ENCODE measurements at places on chromosomes 12 and 14. TPM values are rescaled to one million over a fixed set of nuclear protein-coding genes. Genes with fewer than 3 reads are reported as not detected.

GRCh38 chr14:68779761-68780323, 13.0 kb downstream of the ZFP36L1 start:
- H3K36me3 ChIP-seq = no peaks in the 10 kb centered on the region
- no peaks in the 10 kb centered on the region for H3K27me3 ChIP-seq
- no peak overlapping the region for H3K4me3 ChIP-seq
- peak; percentile 66 for DNase-seq

- no peak for DNase-seq
- H3K27ac ChIP-seq = no peak overlapping the region
- H3K4me1 ChIP-seq = no peaks in the 10 kb centered on the region
- H3K36me3 ChIP-seq = no peaks in the 10 kb centered on the region
- H3K4me3 ChIP-seq = no peak overlapping the region
Measured at GRCh38 chr12:3838076-3838475, 35.1 kb downstream of the PARP11 start.

DNA sequence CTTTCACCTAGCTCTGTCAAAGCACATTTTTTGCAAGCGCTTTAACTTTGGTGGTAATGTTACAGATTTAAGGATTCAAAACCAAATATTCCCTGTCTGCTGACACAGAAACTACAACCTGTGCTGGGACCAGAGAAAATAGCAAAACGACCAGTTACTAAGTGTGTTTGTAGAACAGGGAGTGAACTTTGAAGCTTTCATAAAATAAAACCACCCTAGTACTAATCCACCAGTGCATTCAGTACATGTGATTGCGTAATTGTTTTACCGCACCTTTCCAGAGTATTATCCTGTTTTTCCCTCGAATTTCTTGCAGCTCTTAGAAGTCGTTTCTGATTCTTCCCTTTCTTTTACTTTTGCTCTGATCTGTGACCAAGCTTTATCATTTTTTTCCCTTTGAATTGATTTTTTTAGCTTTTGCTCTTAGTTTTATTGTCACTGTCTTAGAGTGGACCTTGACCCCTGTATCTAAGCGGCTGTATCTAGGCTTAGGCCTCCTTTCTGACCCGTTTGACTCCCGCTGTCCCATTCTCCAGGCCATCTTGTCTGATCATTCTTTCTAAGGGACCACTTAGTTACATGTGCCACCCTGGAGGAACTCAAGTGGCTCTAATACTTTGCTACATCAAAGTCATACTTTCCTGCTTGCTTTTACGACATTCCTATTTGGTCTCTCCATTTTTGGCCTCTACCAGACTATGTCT, 429.4 kb downstream of the PCNX1 start:
- peak overlapping the region; percentile 53 for H3K27ac ChIP-seq
- peak; percentile 44 for DNase-seq
- no peaks in the 10 kb centered on the region for H3K27me3 ChIP-seq
- H3K4me1 ChIP-seq = peaks cover 54% of the 10 kb centered on the region
- no peaks in the 10 kb centered on the region for H3K36me3 ChIP-seq

DNA sequence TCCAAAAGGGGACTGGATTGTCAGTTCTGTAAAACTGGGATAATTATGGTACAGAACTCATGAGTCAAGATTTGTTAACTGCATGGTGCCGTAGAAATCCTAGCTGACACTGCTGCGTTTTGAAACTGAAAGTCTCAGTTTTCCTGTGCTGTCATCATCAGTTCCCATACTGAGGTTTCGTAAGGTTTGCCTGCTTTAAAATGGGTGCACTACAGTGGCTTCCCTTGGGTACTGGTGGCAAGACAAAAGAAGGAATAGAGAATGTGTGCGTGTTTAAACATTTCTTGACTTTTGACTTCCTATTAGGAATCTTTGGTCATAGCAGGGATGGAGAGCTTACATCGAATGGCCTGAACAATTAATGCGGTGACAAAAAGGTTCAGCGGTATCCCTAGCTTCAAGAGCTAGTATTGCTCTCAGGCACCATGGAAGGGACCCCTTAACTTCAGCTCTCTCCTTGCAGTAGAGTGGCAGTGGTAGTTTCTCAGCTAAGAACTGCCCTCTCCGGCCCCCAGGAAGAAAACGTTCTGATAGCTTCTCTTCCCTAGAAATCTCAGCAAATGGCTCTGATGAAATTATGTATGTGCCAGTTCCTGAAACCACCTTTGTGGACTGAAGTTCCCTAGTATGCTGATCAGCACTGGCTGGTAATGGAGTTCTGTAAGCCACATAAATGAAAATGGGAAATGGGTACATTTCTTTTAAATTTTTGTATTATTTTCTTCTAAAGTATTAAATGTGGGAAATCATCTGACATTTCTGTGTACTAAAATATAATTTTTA, 28.9 kb downstream of the ANO6 start:
- H3K4me1 ChIP-seq = peaks cover 14% of the 10 kb centered on the region
- peaks cover 1% of the 10 kb centered on the region for H3K36me3 ChIP-seq
- no peak overlapping the region for H3K4me3 ChIP-seq
- no peak overlapping the region for H3K27ac ChIP-seq
- DNase-seq = no peak

- no peak overlapping the region for H3K4me3 ChIP-seq
- H3K27me3 ChIP-seq = no peaks in the 10 kb centered on the region
- H3K4me1 ChIP-seq = peaks cover 11% of the 10 kb centered on the region
Measured at GRCh38 chr12:72313806-72314205, 41.6 kb downstream of the TRHDE start.

GRCh38 chr14:82987502-82988124, 1454.0 kb upstream of the SEL1L start:
- H3K4me1 ChIP-seq = no peaks in the 10 kb centered on the region
- no peak overlapping the region for H3K27ac ChIP-seq
- no peaks in the 10 kb centered on the region for H3K36me3 ChIP-seq

DNA sequence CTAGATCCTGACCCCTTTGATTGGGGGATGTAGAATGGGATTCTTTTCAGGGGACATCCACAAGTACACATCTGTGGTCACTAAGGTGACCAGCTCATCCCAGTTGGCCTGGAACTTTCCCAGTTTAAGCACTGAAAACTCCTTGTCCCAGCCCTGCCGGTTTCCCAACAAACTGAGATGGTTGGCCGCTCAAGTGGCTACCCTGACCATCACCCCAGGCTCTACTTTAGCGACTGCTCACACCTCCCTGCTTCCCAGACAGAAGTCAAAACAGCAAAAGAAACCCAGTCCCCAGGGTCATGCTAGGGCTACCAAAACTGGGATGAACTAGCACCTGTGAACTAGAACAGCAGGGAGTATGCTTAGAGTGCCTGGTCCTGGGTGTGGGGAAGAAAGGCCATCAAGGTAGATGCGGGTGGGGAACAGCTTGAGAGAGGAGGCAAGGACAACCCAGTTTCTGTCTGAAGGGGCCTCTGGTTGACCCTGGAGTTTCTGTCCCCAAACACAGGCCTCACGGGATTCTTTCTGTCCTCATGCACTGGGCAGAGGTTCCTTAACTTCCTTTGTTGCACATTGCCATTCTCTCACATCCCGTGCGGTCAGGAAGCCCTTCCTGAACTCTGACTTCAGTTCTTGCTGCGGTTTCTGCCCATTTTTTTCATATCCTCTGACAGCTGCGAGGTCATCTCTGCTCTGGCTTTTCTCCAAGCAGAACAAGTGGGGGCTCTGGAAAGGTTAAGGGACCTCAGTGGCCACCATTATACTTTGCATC, 1.6 kb downstream of the LTB4R start:
- H3K27me3 ChIP-seq = no peaks in the 10 kb centered on the region
- no peak overlapping the region for H3K27ac ChIP-seq
- H3K4me1 ChIP-seq = peaks cover 22% of the 10 kb centered on the region
- H3K36me3 ChIP-seq = no peaks in the 10 kb centered on the region
- DNase-seq = no peak

Gene SRRM4
- not detected for total RNA-seq

Gene KLRD1
- 0.23 TPM for total RNA-seq

Gene GNG2
- total RNA-seq = 16.1 TPM

Gene PRH2
- not detected for total RNA-seq
